ENCODE measurements at places on chromosomes 11 and 22.

DNA sequence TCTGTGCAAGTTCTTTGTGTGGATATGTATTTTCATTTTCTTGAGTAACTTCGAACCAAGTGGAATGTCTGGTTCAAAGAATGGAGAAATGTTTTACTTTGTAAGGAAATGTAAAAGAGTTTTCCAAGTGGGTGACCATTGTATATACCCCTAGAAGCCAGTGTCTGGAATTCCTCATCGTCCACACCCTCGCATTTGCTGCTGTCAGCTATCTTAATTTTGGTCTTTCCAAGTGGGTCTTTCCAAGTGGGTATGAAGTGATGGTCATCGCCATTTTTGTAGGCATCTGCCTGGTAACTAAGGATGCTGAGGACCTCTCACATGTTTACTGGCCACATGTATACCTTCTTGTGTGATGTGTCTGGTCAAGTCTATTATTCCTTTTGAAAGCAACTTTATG is 547.5 kb downstream of the TBC1D22A start:
- no peak for DNase-seq

- no peak for DNase-seq
Observed at GRCh38 chr11:118768690-118769089, 22.3 kb downstream of the DDX6 start.

- DNase-seq = no peak
Observed at GRCh38 chr11:85679576-85679975, 6.4 kb downstream of the CCDC89 start.

GRCh38 chr11:128299132-128299726 is 288.1 kb downstream of the ETS1 start:
- DNase-seq = no peak

DNA sequence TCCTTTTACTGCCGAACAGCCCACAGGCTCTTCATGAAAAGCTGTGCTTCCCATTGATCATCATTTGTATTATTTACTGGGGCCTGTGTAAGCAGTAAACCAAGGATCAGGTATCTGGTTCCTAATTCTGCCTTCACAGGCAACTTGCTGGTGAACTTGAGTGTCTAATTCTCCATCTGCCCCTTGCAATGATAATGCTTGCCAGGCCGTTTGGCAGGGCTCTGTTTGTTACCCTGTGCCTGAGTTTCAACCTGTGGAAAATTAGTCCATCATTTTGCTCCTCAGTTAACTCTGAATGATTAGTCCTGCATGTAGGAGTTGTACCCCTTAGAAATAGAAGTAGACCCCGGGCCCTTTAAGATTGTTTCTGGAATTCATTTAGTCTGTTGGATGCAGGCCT is 298.4 kb upstream of the CADM1 start:
- DNase-seq = no peak

- DNase-seq = no peak
Observed at GRCh38 chr11:26522912-26523610, 49.0 kb downstream of the MUC15 start.

DNA sequence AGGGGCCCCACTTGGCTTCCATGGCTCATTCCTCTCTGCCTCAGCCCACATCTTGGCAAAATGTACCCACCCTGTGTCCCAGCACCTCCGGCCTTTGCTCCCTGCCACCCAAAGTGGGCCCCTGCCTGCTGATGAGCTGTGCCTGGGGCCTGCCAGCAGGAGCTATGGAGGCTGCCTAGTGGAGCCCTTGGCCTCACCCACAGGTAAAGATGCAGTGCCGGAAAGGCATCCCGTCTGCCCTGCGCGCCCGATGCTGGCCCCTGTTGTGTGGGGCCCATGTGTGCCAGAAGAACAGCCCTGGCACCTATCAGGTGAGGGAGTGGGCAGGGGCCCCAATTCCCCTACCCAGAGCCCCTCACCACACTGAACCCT is 1.3 kb downstream of the TBC1D10C start:
- DNase-seq = no peak

GRCh38 chr11:100574894-100575769 is 112.0 kb upstream of the ARHGAP42 start:
- no peak for DNase-seq

DNA sequence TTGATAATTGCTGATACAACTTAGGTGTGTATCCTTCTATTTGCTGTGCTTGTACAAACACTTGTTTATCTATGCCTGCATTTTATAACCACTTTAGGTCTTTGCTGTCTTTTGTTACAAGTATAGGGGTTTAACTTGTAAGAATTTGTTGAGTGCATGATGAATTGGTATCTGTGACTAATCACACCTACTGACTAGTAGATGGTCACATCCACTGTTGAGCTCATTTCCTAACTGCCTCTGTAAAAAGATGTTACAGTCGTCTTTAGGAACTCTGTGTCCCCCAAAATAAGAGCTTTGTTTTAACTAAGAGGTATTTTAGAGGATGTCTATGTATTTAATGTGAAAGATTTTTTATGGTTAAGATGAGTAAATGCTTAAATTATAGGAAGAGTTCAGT is 60.5 kb downstream of the HIPK3 start:
- DNase-seq = no peak

DNA sequence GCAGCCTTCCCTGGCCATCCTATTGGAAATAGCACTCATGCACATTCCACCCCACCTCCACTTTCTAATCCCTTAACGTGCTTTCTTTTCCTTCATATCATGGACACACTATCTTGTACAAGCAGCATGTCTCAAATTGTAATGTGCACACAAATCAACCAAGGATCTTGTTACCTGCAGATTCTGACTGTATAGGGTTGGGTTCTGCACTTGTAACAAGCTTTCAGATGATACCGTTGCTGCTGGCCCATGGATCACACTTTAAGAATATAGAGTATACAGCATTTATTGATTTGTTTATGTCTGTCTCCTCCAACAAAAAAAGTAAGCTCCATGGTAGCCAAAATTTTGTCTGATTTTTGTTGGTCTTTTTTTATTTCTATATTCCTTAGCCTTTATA is 32.4 kb upstream of the POU2AF1 start:
- DNase-seq = no peak

- no peak for DNase-seq
Observed at GRCh38 chr11:132644520-132645239, 887.6 kb downstream of the OPCML start.

DNA sequence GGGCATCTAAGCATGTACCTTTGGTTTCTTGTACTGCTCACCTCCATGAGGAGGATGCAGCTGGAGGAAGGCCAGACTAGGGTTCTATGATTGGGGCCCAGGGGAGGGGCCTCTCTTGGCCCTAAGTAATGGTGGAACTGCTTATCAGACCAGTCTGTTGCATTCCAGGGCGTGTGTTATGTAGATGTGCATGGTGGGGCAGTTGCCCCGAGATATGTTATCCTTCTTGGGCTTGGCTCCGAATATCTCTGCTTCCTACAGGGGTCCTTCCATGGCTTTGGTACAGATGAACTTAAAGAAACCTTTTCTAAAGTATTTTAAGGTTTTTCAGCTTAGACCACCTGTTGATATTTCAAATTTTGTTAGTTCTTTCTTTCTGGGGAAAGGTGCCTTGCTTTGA is 126.0 kb downstream of the SWAP70 start:
- no peak for DNase-seq

DNA sequence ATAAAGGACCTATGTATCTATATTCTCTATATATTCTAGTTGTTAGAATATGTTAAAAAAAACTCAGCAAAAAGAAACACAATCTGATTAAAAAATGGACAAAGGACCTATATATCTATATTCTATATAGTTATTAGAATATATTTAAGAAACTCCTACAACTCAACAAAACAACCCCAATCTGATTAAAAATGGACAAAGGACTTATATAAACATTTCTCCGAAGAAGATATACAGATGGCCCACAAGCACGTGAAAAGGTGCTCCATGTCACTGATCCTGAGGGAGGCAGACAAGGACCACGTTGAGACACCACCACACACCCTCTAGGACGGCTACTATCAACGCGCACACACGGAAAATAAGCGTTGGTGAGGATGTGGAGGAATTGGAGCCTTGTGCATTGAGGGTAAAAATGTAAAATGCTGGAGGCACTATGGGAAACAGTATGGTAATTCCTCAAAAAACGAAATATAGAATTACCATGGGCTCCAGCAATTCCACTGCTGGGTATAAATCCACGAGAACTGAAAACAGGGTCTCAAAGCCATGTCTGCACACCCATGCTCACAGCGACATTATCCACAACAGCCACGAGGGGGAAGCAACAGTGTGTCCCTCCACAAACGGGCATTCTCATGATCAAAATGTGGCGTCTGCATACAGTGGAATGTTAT is 22.7 kb downstream of the YPEL1 start:
- peak; percentile 83 for DNase-seq

- no peak for DNase-seq
Observed at GRCh38 chr11:74925281-74925680, 23.6 kb downstream of the XRRA1 start.

- no peak for DNase-seq
Observed at GRCh38 chr11:9109858-9110731, 18.7 kb upstream of the SCUBE2 start.

DNA sequence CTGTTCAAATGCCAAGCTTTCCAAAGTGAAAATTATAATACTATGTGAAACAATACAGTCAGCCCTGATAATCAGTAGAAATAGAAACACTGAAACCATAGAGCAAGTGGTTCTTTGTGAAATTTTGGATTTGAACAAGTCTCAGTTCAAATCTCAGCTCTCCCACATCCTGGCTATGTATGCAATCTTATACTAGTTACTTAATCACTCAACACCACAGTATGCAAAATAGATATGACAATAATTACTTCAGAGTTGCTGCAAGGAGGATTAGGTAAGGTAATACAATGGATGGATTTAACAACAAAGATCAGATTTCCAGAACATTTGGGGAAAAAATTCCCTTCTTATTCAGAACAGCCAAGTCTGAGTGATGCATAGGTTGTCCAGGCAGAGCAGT is 851.8 kb upstream of the CCDC90B start:
- DNase-seq = no peak

DNA sequence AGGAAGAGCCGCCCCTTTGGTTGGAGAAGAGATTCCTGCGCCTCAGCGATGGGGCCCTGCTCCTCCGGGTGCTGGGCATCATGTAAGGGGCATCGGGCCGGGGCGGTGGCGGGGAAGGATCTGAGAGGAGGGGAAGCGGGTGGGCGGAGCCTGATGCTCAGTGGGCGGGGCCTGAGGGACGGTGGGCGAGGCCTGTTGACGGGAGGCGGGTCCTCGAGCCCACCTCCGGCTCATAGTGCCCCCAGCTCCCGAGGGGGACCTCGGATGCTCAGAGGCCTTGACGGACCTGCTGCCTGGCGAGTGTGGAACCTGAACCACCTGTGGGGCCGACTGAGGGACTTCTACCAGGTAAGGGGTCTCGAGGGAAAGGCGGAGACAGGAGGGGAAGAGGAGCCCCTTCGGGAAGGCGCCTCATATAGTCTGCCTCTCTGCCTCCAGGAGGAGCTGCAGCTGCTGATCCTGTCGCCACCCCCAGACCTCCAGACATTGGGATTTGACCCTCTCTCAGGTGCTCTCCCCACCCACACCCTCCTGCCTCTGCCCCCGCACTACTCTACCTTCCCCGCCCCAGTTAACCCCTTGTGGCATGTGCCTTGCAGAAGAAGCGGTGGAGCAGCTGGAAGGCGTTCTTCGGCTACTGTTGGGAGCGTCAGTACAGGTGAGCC is 799 bp downstream of the CCDC88B start:
- no peak for DNase-seq

- no peak for DNase-seq
Observed at GRCh38 chr11:2361565-2361964, 15.5 kb upstream of the CD81 start.
